SHP77 treated with DMSO at 0.1 percent for 48 hours (cell line): ENCODE measurements at places on chromosomes 1 and 21.

DNA sequence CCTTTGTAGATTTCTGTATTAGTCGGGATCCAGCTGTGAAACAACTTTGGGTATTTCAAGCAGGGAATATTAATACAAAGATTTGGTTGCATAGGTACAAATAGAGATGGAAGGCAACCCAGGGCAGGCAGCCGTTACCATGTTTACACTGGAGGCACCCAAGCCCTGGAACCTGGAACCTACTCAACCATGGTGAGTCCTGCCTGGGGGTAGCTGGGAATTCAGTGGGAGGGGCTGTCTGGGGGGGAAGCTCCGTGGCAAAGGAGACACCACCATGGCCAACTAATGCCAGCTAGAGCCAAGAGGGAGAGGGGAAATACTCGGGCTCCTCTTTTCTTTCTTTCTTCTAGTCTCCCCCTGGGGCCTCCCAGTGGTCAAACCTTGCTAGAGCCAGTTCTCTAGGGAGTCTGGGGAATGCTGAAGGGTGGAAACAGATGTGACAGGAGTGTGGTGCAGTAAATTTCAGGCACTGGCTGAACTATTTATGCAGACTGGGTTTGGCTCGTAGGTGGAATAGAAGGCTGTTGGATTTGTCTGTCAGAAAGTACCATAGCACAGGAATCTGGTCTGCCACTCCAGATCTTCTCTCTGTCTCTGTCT lies 91.9 kb upstream of the CACNA1E start:
- DNase-seq: no peak

GRCh38 chr1:226732856-226733291 lies 6.2 kb downstream of the ITPKB start:
- no peak for DNase-seq

- no peak for DNase-seq
Observed at GRCh38 chr1:14412235-14412634, 186.2 kb upstream of the KAZN start.

- DNase-seq: peak; percentile 64
Observed at GRCh38 chr21:36209626-36210171, 53.1 kb downstream of the DOP1B start.

- DNase-seq: peak; percentile 14
Observed at GRCh38 chr1:160251687-160252526, 10.4 kb downstream of the DCAF8 start.

- peak; percentile 35 for DNase-seq
Observed at GRCh38 chr1:52141513-52142219, at the start of gene ZFYVE9. Gene ZFYVE9, plus strand, starts transcription at chr1:52142089. Its CDS starts 91,118 bp downstream, at chr1:52233207.

DNA sequence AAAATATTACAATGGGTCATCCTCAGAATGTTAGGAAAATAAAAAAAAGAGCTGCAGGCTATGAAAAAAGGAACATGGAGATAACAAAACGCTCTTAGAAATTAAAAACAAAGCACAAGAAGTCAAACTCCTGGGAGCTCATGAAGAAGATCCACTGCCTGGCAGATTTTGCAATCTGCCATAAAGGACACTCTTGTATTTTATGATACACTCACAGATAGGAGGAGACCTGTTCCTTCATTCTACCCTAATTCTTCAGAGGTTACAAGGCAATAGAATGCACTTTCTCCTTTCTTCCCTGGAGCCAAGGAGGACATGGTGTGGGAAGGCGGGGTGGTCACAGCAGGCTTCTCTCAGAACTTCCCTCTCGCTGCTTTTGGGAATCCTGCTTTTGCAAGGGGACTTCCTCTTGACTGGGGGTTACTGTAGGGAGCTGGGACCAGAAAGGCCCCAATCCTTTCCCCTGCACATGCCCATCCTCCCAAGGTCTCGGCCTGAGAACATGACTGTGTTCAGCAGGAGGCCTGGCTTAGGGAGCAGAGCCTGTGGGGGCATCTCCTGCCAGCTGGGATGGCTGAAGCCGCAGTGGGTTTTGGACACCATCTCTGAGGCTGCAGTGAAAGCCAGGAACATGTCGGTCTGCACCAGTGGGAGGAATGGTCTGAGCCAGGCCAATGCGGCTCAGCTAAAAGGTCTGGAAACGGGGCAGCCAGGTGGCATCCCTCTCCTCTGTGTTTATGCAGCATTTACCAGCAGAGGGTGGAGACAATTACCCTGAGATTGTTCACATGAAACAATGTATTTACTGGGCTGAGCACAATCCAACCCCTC lies 44.8 kb downstream of the GPR161 start:
- no peak for DNase-seq

GRCh38 chr1:54199151-54199764 lies 572 bp downstream of the CYB5RL start:
- no peak for DNase-seq

- no peak for DNase-seq
Observed at GRCh38 chr1:155744711-155745283, 55.9 kb downstream of the DAP3 start.

DNA sequence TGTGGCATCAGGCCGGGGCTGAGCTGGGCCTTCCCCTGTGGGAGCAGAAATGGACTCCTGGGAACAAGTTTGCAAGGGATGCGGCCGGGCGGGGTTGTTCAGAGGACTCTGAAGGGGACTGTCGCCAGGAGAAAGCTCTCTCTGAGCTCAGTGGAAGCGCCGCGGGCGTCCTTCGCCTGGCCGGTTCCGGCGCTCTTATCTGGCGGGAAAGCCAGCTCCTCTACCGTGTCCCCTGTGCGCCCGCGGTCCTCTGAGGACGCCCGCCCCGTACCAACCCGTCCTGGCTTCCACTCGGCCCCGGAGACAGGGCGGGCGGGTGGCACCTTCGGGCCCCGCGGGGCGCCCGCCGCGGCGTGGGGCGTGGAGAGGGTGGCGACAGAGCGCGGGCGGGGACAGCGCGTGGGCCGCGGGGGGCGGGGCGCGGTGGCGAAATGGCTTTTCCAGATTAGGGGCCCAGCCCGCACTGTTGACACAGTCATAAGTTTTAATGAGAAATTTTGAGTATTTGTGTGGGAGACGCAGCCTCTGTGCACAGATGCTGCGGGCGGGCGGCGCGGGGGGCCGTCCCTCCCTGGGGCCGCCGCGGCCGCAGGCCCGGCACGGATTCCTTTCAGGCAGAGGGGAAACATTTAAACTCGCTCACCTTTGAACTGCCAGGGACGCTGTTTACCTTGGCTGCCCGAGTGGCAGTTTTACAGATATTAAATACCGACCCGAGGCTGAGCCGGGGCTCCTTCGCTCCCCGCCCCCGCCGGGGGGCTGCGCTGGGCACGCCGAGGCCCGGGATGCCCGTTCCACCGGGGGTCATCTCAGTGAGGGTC lies 70.2 kb downstream of the FOXD2 start:
- DNase-seq: no peak

DNA sequence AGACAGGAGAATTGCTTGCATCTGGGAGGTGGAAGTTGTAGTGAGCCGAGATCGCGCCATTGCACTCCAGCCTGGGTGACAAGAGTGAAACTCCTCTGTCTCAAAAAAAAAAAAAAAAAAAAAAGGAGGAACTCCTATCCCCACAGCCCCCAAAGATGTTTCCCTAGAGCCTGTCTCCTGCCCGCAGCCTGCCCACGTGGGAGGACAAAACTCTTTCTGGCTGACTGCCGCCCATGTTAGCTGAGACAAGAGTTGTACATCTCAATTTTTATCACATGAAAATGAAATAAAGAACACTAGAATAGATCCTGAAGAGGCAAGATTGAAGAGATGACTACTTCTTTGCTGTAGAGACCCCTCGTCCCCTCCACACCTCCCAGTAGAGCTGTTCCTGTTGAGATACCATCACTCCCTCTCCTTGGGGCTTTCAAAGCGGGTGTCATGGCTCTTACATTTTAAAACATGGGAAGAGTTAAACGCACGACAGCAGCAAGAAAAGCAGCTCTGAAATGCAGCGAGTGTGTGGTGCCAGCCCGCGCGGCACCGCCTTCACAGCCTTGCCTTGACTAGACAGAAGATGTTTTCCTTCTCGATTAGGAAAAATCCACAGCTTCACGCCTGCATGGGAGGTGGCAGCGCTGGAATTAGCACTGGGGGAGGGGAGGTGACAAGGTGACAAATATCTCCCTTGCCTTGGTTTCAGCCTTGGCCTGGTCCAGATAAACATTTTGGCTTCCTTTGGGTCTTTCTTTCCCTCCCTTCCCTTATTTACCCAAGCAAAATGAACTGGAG lies 253.4 kb upstream of the CSF3R start:
- no peak for DNase-seq

- no peak for DNase-seq
Observed at GRCh38 chr1:209780268-209780667, 4.1 kb downstream of the C1orf74 start.

DNA sequence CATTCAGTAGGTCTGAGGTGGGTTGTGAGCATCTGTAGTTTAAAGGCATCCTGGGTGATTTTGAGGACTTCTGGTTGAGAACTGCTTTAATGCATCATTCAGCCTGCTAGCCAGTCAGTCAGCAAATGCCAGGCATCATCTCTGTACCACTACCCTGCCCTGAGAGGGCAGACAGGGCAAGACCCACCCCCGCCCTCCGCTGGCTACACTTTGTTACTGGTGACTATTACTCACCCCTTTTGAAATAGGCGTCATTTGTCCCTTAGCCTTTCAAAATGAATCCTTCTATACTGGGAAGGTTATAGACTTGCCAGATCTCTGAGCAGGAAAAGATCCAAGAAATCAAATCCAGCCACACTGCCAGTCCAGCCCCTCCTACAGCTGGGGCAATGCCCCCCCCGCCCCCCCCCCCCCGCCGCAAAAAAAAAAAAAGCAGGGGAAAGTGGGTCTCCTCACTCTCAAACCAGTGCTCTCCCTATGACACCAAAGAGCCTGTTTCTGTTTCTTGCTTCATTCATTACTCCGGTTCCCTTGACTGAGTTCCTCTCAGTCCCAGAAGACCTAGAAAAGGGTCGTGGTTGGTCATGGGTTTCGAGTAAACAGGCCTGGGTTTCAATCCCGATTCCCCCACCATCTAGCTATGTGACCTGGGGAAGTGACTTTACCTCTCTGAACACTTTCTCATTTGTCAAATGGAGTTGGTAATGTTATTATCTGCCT lies 4.4 kb downstream of the SELENON start:
- no peak for DNase-seq

GRCh38 chr1:27724961-27725373 lies 794 bp upstream of the FAM76A start:
- DNase-seq: no peak

GRCh38 chr1:11693024-11693590 lies 1.6 kb downstream of the DRAXIN start:
- DNase-seq: no peak

- DNase-seq: no peak
Observed at GRCh38 chr1:60065199-60065598, 8.4 kb downstream of the C1orf87 start.

DNA sequence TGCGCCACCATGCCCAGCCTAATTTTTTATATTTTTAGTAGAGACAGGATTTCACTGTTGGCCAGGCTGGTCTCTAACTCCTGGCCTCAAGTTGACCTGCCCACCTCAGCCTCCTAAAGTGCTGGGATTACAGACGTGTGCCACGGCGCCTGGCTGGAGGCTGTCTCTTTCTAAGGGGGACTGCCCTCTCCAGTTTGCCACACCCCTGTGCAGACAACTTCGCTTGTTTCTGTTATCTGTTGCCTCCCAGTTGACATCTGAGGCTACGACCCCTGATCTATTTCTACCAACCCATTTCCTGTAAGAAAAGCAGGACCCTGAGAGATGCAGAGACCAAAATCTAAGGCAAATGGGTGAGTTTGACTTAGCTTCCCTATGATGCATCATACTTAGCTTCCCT lies 24.0 kb upstream of the VASH2 start:
- DNase-seq: no peak

GRCh38 chr1:99264201-99265021 lies at the start of gene PLPPR4:
Gene PLPPR4, plus strand, starts transcription at chr1:99264492. Its CDS starts 102 bp downstream, at chr1:99264594.
- no peak for DNase-seq

GRCh38 chr1:190472494-190472893 lies 5.2 kb downstream of the BRINP3 start:
- no peak for DNase-seq

DNA sequence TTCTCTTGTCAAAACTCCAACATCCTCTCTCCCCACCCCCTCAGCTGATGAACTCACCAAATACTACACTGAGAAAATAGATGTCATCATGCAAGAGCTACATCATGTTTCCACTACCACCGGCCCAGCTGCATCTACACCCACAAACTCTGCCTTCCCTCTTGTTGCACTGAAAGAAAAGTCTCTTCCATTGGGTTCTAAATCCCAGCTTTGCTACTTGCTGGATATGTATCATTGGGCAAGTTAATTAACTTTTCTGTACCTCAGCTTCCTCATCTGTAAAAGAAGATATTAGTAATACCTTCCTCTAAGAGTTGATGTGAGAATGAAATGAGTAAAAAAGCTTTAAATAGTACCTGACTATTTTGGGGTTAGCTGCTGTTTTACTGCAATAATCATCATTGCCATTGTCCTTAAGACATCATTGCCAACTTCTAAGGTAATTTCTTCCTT lies 108.6 kb downstream of the OLFML2B start:
- DNase-seq: no peak

DNA sequence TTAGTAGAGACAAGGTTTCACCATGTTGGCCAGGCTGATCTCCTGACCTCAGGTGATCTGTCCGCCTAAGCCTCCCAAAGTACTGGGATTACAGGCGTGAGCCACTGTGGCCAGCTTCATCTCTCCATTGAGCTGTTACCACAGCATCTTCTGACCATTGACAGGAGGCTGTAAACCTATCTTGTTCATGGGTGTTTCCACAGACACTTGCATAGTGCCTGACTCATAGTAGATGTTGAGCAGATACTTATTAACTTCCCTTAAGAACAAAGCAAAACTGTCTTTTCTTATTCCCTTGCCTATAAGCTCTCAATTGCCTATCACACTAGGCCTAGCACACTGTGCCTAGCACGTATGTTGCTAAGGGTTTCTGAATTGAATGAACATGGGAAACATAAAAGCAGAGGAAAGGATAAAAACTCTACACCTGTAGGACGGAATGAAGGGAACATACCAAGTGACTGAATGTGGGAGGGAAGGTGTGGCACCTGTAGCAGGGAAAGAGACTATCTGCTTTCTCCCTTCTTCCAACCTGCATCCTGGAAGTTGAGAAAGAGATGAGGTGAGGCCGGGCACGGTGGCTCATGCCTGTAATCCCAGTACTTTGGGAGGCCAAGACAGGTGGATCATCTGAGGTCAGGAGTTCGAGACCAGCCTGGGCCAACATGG lies 1.2 kb upstream of the C1orf54 start:
- no peak for DNase-seq

GRCh38 chr1:231053493-231054162 lies 13.6 kb upstream of the FAM89A start:
- no peak for DNase-seq
